Activated CD4-positive, alpha-beta T cell treated with anti-CD3 and anti-CD28 coated beads, Interleukin-2, amount 10 ng/mL, durations not matched to agents 7 days and 5 days (primary cell): ENCODE measurements at places on chromosomes 16 and 17.

DNA sequence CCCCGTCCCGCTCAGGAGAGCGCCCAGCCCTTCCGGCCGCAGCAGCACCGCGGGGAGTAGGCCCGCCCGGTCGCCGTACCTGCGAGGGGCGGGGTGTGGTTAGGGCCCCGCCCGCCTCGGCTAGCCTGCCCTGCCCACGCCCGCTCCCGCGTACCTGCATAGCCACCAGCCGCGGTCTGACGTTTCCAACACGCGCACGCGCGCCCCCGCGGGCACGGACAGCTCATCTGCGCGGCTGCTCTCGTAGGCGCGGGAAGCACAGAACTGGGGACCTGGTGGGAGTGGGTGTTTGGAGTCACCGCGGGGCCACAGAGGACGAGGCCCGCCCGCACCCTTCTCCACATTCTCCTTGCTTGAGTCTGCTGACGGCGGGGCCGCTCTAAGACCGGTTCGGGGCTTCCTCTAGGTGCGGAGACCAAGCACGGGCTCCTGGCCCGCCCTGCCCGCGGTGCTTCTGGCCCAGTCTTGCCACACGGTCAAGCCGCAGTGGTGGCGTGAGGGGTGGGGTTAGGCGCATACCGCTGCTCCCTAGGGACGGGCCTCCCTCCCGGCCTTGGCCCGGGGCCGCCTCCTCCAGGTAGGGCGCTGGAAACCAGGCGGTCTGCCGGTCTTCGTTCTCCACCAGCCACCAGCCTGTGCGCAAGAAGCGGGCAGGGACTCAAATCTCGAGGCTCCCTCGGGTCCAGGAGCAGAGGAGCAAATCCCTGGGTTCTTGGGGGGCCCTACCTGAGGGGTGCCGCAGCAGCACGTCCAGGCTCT lies 1.8 kb downstream of the NOXO1 start:
- DNase-seq: no peak

DNA sequence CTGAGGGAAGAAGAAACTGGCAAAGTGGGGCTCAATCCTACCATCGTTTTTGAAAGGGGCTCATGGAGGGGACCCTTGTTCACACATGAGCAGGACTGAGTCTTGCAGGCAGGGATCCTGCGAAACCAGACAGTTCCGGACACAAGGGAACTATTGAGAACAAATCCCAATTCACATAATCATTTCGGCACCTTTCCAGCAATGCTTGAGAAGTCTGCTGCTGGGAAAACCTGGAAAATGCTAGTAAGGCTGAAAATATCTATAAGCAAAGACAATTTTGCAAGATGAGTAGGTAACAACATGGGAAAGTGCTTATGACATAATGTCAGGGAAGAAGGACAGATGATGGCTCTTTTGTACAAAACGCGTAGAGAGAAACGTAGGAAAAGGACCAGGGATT lies 52.1 kb upstream of the BPTF start:
- no peak for DNase-seq

DNA sequence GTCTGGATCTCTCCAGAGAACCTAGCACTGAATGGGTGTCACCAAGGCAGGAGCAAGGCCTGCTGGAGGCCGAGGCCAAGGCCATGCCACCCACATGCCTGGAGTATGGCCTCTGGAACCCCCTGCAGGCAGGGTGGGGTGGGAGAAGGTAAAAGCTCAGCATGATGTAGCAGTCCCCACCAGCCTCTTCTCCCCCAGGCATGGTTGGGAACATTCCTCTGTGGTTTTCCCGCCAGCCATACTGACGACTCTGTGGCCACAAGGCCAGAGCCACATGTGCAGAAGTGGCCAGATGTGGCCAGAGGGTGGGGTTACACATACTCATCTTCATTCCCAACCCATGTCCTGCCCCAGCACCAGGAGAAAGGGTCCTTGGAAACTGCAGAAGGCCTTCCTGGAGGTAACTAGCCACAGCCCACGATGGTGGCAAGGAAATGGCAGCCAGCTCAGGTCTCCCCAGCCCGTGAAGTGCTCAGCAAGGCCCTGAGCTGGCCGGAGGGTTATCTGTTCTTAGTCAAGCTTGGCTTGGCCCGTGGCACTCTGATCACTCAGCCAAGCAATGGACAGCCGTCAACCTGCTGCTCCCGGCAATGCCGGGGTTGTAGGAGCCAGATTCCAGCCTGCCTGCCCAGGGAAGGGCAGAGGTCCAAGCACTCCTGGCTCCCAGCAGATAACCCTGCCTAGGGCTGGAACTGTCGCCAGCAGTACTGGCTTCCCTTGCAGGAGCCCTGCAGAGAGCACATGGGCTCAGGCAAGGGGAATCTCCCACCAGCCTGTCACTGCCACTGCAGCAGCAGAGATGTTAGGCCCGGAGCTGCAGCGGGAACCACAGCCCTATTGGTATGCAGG lies 26.1 kb downstream of the HDAC5 start:
- no peak for DNase-seq

DNA sequence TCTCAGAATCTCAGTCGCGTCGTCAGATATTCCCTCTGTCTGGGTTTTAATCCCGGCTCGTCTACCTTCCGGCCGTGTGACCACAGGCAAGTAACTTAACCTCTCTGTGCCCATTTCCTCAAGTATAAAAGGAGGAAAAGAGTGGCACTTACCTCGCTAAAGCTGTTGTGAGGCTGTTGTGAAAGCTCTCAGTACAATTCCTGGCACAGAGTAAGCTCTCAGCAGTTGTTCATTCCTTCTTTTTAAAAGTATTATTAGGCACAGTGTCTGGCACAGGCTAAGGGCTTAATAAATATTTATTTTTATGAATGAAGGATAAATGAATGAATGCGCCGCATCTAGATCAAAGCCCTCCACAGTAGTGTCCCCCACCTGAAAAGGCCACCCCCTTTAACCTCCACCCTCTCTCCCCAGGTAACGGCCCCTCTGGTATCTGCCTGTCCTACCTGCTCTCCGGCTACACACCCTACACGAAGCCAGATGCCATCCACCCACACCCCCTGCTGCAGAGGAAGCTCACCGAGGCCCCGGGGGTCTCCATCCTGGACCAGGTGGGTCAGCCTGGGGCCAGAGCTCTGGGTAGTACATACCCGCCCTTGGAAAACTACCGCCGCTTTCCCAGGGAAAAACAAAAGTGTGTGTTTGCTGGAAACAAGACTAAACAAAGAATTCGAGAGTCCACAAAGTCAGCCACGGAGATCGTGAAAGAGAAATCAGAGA lies 6.0 kb downstream of the OSGIN1 start:
- DNase-seq: no peak

DNA sequence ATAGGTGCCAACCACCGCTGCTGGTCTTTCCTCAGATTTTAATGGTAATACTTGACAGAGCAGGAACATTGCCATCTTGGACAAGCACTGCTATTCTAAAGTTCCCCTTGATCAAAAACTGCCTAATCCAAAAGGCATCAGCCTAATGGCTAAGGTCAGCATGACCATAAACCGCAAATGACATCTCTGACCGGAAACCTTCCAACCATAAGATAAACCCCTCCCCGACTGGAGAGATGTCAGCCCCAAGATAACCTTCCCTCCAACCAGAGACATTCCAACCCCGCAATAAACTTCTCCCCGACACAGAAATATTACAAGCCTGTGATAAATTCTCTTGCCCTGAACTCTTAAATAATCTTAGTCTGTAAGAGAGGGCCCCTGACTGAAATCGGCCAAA lies 7.4 kb upstream of the DHX40 start:
- DNase-seq: no peak

GRCh38 chr17:72236980-72237633 lies 116.3 kb downstream of the SOX9 start:
- DNase-seq: no peak

- DNase-seq: no peak
Measured at GRCh38 chr17:69485901-69486643, 71.6 kb downstream of the MAP2K6 start.

GRCh38 chr17:28071179-28071578 lies 28.7 kb downstream of the NLK start:
- no peak for DNase-seq

GRCh38 chr16:29700253-29700987 lies 21.4 kb downstream of the QPRT start:
- peak; percentile 78 for DNase-seq
